ENCODE measurements at places on chromosomes 6 and 20.

- DNase-seq = no peak
Measured at GRCh38 chr6:152671171-152671570, 26.5 kb upstream of the MYCT1 start.

- DNase-seq = no peak
Measured at GRCh38 chr6:63799813-63800212, 164.2 kb downstream of the PHF3 start.

DNA sequence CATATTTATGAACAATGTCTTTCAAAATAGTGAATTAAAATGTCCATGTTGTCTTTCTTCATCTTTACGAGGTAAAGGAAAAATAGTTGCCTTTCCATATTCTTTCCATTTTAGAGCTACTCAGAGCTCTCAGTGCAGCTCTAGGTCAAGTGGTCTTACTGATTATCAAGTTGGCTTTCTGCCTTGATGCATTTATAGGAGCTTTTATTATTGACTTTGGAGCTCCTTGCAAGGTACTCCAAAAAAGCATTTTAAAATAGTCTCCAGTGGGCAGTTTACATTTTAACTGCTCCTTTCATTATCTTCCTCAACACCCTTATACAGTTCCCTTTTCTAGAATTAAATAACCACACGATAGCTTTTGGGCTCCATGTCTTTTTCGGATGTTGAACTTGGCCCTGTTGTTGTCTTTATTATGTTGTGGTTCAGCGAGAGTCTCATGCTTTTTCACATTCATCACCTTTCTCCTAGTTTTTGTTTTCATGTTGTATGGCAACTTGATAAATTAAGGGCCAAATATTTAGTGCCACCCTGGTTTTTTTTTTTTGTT is 122.9 kb downstream of the CLIC5 start:
- DNase-seq = no peak

DNA sequence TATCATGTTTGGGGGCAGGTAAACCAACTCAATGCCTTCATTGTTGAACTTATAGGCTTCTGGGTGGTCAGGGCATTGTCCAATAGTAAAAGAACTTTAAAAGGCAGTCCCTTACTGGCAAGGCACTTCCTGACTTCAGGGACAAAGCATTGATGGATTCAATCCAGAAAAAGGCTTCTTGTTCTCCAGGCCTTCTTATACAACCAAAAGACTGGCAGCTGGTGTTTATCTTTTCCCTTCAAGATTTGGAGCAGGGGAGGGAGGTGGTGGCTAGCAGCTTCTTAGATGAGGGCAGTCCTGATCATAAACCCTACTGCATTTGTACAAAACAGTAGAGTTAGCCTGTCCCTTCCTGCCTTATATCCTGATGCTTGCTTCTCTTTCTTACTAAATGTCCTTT is 57.5 kb downstream of the NCOA3 start:
- DNase-seq = no peak

- DNase-seq = no peak
Measured at GRCh38 chr6:6659600-6660327, 71.2 kb downstream of the LY86 start.

DNA sequence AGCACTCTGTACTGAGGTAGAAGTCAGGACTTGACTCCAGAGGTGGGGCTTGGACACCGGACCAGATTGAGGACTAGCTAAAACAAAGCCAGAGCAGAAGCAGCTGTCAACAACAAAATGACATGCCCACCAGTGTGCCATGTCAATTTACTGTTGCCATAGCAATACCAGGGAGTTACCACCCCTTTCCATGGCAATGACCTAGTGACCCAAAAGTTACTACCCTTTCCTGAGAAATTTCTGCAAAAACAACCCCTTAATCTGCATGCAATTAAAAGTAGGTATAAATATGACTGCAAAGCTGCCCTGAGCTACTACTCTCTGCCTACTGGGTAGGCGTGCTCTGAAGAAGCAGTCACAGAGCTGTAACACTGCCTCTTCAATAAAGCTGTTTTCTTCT is 21.0 kb downstream of the MAP3K5 start:
- no peak for DNase-seq
